NCI-H2107 (cell line): ENCODE measurements at places on chromosomes 6 and 20.

GRCh38 chr6:9126878-9127560 is 691.7 kb upstream of the SLC35B3 start:
- no peak for DNase-seq

DNA sequence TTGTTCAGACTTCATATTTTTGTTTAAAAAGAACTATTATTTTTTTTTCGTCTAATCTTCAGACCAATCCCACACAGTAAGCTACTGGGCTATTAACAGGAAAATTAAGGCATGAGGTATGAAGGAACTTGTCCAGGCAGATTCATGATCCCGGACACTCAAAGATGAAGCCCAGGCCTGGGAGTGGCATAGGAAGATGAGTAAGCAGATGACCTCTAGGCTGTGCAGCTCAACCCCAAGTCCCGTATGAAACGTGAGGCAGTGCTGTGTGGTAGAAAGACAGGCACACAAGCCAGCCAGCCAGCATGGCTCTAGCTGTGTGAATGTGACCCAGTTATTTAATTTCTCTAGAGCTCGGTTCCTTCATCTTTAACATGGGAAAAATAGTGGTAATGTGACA is 231.9 kb downstream of the CLIC5 start:
- DNase-seq: no peak

GRCh38 chr6:63689421-63689820 is 53.8 kb downstream of the PHF3 start:
- DNase-seq: no peak

- DNase-seq: no peak
These were observed 28.4 kb downstream of the CASP8AP2 start for GRCh38 chr6:89858041-89858440.
